ENCODE measurements at places on chromosomes 6 and 20. TPM values are rescaled to one million over a fixed set of nuclear protein-coding genes. Genes with fewer than 3 reads are reported as not detected.

GRCh38 chr6:112480553-112480952, 133.4 kb downstream of the RFPL4B start:
- H3K4me3 ChIP-seq, result no peak overlapping the region
- H3K36me3 ChIP-seq, result no peaks in the 10 kb centered on the region
- H3K27me3 ChIP-seq, result no peaks in the 10 kb centered on the region
- no peak for DNase-seq
- H3K4me1 ChIP-seq, result no peaks in the 10 kb centered on the region

SNAI1 gene
- total RNA-seq, result 3.3 TPM

PRSS16 gene
- total RNA-seq, result 1.5 TPM

GRCh38 chr6:138752017-138752416, 21.6 kb upstream of the CCDC28A start:
- no peak overlapping the region for H3K4me3 ChIP-seq
- H3K4me1 ChIP-seq, result no peaks in the 10 kb centered on the region
- no peak overlapping the region for H3K27ac ChIP-seq
- no peaks in the 10 kb centered on the region for H3K27me3 ChIP-seq

DNA sequence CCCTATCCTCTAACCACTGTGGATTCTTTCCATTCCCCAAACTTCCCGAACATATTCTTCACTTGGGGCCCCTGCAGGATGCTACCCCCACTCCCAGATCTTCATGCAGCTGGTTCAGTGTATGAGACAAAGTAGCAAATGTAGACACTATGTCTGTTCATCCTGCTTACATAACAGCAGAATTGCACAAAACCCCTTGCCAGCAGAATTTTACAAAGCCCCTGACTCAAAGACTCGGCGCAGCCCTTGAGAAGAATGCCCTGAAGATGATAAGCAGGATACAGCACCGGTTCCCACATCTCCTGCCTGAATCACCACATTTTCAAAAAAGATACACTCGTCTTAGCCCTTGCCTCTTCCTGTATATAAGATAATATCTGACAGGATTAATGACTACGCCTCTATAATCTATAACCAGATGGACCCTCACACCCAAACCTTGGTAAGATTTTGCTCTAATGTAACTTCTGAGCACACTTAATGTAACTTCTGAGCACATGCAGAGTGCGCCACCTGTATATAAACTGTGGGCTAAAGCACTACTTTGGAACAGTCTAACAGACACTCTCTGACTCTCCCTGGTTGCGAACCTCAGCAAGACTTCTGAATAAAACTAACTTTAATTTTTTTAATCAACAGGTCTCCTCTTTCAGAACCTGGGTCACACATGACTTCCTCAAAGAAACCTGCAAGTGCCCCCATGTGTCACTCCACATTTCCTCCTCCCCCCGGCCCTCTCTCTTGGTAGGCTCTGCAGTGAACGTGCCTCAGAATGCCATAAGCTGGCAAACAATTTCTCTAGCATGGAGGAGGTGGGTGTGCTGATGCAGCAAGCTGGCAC, 28.7 kb downstream of the RALGAPA2 start:
- H3K4me1 ChIP-seq, result no peaks in the 10 kb centered on the region
- no peaks in the 10 kb centered on the region for H3K27me3 ChIP-seq
- no peak overlapping the region for H3K27ac ChIP-seq
- no peak for DNase-seq
- no peak overlapping the region for H3K4me3 ChIP-seq

- H3K27ac ChIP-seq, result no peak overlapping the region
- no peaks in the 10 kb centered on the region for H3K36me3 ChIP-seq
- peak; percentile 72 for DNase-seq
Observed at GRCh38 chr6:151121900-151122299, 117.9 kb upstream of the AKAP12 start.

CCN6 gene
- not detected for total RNA-seq

IPCEF1 gene
- 0.86 TPM for total RNA-seq

DNA sequence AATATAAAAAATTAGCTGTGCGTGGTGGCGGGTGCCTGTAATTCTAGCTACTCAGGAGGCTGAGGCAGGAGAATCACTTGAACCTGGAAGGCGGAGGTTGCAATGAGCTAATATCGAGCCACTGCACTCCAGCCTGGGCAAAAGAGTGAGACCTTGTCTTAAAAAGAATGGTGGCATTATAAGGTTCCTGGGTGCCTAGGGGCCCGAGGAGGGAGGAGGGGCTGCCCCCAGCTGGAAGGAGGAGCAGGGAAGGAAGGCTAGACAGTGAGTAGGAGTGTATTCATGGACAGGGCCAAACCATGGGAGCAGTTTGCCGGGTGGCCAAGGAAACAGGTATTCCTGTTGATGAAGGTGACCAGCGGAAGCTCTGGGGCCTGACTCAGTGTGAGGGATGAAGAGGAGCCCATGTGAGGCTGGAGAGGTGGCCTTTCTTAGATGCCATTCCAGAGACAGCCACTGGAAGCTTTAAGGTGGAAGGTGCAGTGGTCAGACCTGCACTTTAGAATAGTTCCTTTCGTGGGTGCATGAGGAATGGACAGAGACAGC, 24.2 kb downstream of the MANBAL start:
- no peaks in the 10 kb centered on the region for H3K27me3 ChIP-seq
- no peak overlapping the region for H3K4me3 ChIP-seq
- peak overlapping the region; percentile 79 for H3K27ac ChIP-seq

GABRR2 gene
- total RNA-seq, result 0.20 TPM

GRCh38 chr20:17794400-17794799, 94.6 kb downstream of the BANF2 start:
- H3K4me3 ChIP-seq, result no peak overlapping the region
- no peaks in the 10 kb centered on the region for H3K36me3 ChIP-seq
- no peaks in the 10 kb centered on the region for H3K27me3 ChIP-seq

DNA sequence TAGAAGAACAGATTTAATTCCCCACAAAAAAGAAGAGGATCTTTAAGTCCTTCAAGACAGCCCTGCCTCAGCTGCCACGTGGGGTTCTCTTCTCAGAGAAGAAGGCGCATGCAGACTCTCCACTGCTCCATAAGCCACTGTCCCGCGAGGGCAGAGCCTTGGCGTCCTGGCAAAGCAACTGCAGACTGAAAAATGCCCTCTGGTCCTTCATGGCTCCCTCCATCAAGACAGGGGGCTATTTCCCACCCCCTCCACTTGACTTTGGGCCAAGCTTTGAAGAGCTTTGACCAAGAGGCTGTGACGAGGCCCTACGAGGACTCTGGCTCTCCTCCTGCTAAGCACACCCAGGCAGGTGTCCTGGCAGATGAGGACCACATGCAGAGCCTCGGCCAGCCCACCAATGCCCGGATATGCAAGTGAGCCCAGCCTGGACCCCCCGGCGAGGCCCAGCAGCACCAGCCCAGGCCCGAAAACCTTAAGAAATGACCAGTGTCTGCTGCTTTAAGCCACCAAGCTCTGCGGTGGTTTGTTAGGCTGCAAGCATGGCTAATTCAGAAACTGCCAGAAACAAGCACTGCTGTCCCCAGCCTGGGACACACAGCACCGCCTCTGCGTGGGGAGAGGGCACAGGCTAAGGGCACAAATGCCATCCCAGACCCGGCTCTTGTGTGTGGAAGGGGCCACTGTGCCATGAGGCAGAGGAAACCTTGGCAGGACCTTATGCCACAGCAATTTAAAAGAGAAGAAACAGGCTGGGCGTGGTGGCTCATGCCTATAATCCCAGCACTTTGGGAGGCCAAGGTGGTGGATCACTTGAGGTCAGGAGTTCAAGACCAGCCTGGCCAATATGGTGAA, 16.1 kb downstream of the GMEB2 start:
- DNase-seq, result peak; percentile 24
- H3K4me1 ChIP-seq, result no peaks in the 10 kb centered on the region
- no peak overlapping the region for H3K27ac ChIP-seq

DNA sequence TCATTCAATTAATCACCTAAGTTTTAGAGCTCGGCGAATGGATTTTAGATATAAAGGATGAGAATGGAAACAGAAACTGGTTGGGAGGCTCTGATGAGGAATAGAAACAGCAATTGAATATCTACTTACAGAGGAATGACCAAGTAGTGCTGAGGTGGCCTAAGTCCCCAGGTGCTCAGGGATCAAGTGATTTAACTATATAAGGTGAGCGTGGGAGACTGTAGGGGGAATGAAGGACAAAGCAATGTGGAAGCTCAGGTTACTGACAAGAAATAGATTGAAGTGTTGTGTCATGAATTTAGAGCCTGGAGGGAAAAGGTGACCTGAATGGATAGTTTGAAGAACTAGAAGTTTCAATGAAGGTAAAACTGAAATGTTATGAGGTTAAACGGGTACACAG, 495.4 kb upstream of the SOX4 start:
- H3K27me3 ChIP-seq, result no peaks in the 10 kb centered on the region
- H3K27ac ChIP-seq, result no peak overlapping the region
- H3K36me3 ChIP-seq, result no peaks in the 10 kb centered on the region
- no peaks in the 10 kb centered on the region for H3K4me1 ChIP-seq
- H3K4me3 ChIP-seq, result no peak overlapping the region

GRCh38 chr6:10719296-10719963, 3.4 kb upstream of the TMEM14C start:
- H3K4me3 ChIP-seq, result peak overlapping the region; percentile 82
- H3K27me3 ChIP-seq, result no peaks in the 10 kb centered on the region
- no peaks in the 10 kb centered on the region for H3K36me3 ChIP-seq
- peaks cover 15% of the 10 kb centered on the region for H3K4me1 ChIP-seq
- peak overlapping the region; percentile 95 for H3K27ac ChIP-seq

DNA sequence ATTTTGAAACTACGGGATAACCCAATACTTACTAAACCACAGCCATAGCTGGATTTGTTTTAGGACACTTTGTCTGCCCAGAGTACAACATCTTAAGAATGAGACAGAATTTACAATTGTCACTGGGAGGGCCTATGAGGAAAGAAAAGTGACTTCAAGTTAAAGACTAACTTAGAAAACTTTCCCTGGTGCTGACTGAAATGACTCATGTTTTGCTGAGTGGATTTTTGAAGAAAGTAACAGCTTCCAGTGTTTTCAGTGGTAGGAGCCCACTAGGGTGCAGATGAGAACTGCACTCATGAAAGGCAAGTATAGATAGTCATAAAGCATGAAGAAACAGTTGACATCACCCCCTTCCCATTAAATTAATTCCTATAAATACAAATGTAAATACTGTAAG, 988.2 kb upstream of the MAP3K7 start:
- H3K36me3 ChIP-seq, result no peaks in the 10 kb centered on the region
- H3K27me3 ChIP-seq, result no peaks in the 10 kb centered on the region
- no peak for DNase-seq
- H3K4me3 ChIP-seq, result no peak overlapping the region
- no peak overlapping the region for H3K27ac ChIP-seq

DNA sequence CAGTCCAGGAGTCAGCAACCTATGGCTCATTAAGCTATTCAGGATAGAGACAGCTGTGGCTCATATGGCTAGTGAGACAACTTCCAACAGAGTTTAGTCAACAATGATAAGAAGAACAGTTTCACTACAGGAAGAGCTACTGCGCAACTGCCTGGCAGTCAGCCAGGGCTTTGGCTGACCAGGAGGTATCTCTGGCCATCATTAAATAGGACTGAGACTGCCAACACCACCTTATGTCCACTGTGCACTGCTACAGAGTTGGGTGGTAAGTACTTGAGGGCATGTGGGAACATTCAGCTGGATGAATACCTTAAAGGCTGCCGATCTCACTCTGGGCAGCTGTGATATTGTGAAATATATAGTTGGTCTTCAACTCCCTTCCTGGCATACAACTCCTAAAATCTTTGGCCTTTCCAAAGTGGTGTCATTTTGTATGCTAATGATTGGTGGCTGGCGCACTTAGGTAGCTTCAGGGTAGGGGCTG, 52.2 kb upstream of the FAM83C start:
- H3K4me3 ChIP-seq, result no peak overlapping the region
- DNase-seq, result peak; percentile 55
- peaks cover 61% of the 10 kb centered on the region for H3K36me3 ChIP-seq
- no peaks in the 10 kb centered on the region for H3K4me1 ChIP-seq
- no peaks in the 10 kb centered on the region for H3K27me3 ChIP-seq

DNA sequence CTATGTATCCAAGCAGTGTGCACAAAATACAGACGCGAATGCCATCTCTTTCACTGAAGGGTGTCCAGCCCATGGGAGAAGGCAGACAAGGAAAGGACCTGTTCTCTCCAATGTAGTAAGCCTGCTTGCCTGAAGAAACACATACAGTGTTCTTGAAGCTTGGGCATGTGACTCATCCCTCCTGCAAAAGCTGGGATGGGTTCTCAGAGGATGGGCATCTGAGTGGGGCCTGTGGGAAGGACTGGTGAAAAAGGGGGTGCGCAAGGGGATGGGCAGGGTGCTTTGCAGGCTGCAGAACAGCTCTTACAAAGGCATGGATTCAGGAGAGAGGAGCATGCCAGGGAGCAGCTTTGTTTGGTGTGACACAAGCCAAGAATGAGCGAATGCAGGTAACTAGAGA, 128.1 kb downstream of the FYN start:
- peaks cover 80% of the 10 kb centered on the region for H3K4me1 ChIP-seq
- no peaks in the 10 kb centered on the region for H3K27me3 ChIP-seq
- H3K27ac ChIP-seq, result peak overlapping the region; percentile 4
- no peak overlapping the region for H3K4me3 ChIP-seq
- H3K36me3 ChIP-seq, result no peaks in the 10 kb centered on the region

- DNase-seq, result no peak
- peak overlapping the region; percentile 32 for H3K27ac ChIP-seq
- no peaks in the 10 kb centered on the region for H3K27me3 ChIP-seq
- peaks cover 9% of the 10 kb centered on the region for H3K4me1 ChIP-seq
- H3K36me3 ChIP-seq, result no peaks in the 10 kb centered on the region
Observed at GRCh38 chr6:137261361-137261760, 42.2 kb upstream of the IFNGR1 start.

- no peaks in the 10 kb centered on the region for H3K27me3 ChIP-seq
- DNase-seq, result no peak
- no peak overlapping the region for H3K27ac ChIP-seq
- no peaks in the 10 kb centered on the region for H3K36me3 ChIP-seq
Observed at GRCh38 chr6:36946526-36946925, 8.0 kb upstream of the PI16 start.

RAET1E gene
- total RNA-seq, result not detected

PROKR2 gene
- total RNA-seq, result not detected

GRCh38 chr6:109428889-109429477, 11.4 kb downstream of the PPIL6 start:
- peak; percentile 30 for DNase-seq
- H3K27ac ChIP-seq, result no peak overlapping the region
- H3K4me3 ChIP-seq, result no peak overlapping the region
- no peaks in the 10 kb centered on the region for H3K27me3 ChIP-seq
- H3K4me1 ChIP-seq, result no peaks in the 10 kb centered on the region
- H3K36me3 ChIP-seq, result no peaks in the 10 kb centered on the region
